ENCODE measurements at places on chromosomes 3 and 15.
A peak's percentile ranks its signal among the peaks of the same experiment; 100 is the strongest.

GRCh38 chr3:150059241-150059640 lies 88.5 kb upstream of the PFN2 start:
- no peak for DNase-seq

DNA sequence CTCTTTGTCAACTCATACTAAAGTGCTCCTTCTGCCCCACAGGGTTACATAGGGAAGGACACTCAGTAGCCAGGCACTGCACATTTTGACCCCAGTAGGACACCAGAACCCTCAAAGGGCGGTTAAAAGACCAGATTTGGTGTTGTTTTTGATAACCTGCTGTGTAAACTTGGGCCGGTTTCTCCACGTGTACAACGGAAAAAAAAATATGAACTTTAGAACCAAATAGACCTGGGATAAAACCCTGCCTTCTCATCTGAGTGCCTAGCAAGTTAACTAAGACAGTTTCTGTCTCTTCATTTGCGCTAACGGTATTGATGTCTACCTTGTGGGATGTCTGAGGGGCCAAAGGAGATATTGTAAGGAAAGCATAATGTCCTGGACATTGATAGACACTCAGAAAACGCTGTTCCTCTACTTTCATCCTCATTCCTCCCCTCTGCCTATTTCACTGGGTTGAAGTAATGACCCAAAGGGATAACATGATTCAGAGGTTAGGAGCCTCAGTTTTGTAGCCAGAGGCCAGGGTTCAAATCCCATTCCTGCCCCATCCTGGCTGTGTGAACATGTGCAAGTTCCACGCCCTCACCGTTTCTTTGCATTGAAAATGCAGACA lies 155.9 kb upstream of the LPP start:
- no peak for DNase-seq

DNA sequence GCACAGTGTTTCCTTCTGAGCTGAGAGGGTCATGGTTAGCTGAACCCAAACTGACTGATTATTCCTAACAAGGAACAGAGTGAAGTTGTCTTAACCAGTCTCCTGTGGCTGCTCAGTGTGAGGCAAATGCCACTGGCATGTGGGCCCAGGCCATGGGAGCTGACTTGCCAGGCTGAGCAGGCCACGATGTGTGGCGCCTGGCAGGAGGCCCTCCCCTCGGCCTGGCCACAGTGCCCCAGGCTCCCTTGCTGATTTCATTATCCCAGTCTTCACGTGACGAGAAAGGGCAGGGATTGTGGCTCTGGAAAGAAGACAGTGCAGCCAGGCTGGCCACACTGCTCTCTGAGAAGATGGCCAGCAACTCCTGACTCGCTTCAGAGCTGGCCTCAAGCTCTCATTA lies 58.8 kb downstream of the SLCO2A1 start:
- no peak for DNase-seq

DNA sequence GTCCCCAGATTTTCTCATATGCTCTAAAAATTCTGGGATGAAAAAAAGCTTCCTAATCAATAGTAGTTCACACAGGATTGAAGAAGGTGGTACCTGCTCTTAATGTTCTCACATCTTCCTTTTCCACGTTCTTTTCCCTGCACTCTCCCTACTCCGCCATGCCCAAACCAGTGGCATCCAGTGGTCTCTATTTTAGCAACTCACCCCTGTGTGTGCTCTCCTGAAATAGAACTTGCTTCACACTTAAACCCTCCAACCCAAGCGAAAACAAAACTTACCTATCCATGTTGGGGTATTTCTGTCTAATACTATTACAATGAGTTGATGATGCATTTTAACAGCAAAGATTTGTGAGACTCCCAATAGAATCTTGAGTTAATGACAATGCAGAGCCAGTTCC lies 148.8 kb downstream of the PLD1 start:
- DNase-seq: no peak

- no peak for DNase-seq
Observed at GRCh38 chr3:23537101-23537551, 268.6 kb upstream of the UBE2E1 start.

DNA sequence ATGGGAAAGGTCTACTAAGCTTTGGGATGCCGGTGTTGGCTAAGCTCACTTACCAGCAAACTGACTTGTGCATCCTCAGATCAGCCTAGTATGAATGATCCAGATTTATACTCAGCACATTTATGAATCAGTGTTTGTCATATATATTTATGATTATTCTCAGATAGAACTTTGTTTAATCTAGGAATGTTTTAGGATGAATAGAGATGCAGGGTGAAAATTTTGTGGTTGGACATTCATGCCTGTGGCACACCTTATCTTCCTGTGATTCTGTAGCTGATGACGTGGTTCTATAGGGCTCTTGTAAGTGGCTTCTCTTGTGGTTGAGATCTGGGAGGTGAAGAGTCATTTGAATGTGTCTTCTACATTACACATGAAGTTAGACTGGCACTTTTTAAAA lies 11.4 kb downstream of the CDIN1 start:
- DNase-seq: no peak

DNA sequence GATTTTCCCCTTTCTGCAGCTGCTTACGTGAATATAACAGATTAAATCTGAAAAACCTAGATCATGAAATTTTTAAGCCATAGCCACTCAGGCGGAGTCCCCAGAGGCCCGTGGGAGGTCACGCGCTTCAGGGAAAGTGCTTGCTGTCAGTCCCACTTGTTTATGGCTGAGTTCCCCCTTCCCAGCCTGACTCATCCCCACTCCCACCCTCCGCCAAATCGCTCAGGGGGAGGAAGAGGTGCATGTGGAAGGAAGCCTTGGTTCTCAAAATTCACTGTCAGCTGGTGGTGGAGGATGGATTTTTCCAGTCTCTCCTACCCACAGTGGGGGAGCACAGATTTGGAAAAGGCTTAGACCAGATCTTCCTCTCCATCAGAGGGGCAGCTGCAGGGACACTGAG lies 67.4 kb downstream of the CORO2B start:
- no peak for DNase-seq

- DNase-seq: no peak
Observed at GRCh38 chr3:11570251-11570650, 73.5 kb downstream of the VGLL4 start.

- DNase-seq: no peak
Observed at GRCh38 chr3:82353306-82354171, 592.1 kb upstream of the GBE1 start.

DNA sequence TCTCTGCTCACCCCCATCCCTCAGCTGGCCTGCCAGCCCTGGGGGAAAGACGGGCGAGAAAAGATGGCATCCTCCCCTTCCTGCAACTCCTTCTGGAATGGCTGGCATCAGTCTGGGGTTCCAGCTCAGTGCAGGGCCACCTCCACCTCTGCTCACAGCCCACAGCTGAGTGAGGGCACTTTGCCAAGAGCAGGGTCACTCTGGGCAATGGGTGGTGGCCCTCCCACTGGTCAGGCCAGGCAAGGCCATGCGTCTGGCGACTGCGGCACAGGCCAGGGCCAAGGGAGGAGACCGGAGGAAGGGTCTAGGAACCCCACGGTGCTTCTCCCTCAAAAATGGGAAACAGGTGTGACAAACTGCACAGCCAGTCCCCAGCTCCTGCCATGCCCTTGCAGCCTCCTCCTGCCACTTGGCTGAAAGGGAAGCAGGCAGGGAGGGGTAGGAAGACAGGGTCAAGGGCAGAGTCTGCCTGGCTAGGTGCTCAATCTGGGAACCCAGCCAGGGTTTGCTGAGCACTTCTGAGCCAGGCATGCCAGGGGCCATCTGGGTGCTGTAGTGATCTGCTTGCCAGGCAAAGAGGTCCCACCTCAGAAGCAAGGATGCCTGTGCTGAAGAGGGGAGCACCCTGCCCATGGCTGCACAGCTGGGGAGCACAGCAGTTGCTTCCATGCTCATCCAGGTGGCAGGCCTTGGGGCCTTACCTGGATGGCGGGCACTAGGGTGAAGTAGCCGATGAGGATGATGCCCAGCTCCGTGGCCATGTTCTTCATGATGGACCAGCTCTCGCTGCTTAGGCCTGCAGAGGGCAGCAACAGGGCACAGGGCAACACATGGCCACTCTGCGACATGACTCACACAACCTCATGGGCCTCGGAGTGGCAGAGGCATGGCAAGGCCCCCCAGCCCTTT lies 41.2 kb downstream of the PTPN23 start:
- DNase-seq: no peak

GRCh38 chr3:14352002-14352627 lies 50.3 kb upstream of the SLC6A6 start:
- no peak for DNase-seq

DNA sequence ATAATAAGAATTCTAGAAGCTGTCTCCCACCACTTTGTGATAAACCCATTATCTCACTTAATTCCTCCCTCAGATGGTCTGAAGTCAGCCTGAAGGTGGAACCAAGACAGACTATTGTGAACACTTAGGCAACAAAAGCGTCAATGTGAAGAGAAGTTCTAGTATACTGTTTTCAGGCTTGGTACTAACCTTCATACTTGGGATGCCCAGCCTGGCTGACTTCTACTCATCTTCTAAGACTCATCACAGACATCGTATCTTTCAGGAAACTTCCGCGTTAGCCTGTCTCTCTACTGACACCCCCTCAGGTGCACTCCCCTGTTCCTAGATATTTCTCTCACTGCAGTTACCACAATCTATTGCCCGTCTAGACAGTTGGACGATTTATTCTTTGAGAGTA lies 201.2 kb downstream of the SATB1 start:
- DNase-seq: no peak

GRCh38 chr3:137329594-137329993 lies 371.8 kb downstream of the IL20RB start:
- DNase-seq: no peak

- DNase-seq: peak; percentile 10
Observed at GRCh38 chr3:56251343-56251945, 216.8 kb downstream of the ERC2 start.

DNA sequence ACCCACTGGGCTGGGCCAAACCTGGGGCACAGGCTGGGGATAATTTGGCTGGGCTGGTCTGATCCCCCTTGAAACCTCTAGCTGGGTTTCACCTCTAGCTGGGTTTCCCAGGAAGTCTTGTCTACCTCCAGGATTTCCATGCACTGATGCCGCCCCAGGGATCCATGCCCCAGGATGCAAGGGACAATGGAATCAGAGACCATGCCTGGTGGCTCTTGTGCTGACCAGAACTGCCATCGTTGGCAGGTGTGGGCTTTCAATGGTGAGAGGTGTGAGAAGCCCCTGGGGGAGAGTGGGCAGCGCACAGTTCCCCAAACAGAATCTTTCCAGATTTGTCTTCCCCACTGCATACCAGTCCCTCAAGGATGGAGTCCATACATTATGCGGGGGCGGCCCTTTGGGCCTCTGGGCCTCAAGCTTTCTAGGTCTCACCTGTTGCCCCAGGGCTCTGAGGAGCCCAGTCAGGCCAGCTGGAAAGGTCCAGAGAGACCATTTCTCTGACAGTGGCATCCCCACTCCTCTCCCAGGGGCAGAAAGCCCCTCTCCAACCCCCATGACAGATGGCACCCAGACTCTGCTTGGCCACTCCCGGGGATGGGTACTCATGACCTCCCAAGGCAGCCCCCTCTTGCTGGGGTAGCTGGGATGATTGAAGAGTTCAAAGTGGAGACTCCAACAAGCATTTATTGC lies 35.4 kb downstream of the EPHB3 start:
- no peak for DNase-seq

DNA sequence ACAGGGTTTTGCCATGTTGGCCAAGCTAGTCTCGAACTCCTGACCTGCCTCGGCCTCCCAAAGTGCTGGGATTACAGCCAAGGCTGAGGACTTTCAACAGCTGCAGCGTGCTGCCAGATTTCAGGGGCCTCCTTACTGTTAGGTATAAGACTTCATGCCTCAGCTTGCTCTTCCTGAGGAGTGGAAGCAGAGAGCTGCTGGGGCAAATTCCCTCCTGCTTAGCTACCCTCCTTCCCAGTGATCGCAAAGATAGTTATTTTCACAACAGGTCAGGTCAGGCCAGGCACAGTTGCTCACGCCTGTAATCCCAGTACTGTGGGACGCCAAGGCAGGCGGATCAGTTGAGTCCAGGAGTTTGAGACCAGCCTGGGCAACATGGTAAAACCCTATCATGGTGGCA lies 2.6 kb upstream of the CPNE9 start:
- DNase-seq: no peak

DNA sequence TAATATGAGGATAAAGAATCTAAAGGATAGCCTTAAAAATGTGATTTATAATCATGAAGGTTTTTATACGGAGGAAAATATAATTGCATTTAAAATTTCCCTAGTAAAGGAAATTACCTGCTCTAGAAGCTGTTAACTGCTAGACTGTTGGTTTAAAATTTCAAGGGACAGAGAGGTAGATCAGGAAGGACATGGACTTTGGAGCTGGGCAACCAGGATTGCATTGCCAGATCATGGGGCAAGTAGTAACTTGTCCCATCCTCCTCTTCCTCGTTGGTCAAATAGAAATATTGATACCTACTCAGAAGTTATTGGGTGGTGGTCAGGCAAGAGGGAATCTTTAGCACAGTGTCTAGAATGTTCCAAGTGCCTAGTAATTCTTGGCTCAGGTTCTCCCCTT lies 525.1 kb downstream of the MFSD1 start:
- no peak for DNase-seq

DNA sequence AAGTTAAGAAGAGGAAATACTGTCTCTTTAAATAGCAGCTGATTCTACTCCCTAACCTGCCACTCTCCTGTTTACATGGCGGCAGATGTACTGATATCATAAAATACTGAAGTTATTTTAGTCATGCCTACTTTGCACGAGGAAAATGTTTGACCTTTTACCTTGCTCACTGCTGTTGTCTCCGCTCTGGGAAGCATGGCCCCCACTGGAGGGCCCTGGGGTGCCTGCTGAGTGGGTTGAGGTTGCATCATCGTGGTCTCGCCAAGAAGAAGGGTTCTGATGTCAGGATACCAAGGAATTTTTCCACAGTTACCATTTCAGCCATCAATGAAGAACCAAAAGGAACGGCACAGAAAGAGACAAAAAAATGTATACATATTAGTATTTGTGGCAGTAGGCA lies 16.7 kb downstream of the MEIS2 start:
- no peak for DNase-seq

DNA sequence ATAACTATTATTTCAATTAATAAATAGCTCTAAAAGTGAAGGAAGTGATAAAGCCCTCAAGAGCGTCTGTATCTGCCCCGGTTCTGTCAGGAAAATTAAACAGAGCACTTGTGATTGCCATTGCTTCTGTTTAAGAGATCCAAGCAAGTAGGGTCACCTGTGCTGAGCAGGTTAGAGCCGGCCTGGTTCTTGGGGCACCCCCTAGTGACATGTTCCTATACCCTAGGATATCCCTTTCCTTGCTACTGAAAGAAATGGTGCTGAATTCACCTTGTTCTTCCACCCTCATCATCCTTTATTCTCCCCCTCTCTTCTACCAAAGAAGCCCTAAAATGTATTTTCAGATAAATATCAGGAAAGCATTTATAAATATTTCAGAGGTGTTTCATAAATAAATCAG lies 323.5 kb downstream of the RORA start:
- no peak for DNase-seq

- no peak for DNase-seq
Observed at GRCh38 chr3:156892701-156893100, 66.5 kb downstream of the LEKR1 start.
